ENCODE measurements at places on chromosomes 3 and 15.
A peak's percentile ranks its signal among the peaks of the same experiment; 100 is the strongest.

DNA sequence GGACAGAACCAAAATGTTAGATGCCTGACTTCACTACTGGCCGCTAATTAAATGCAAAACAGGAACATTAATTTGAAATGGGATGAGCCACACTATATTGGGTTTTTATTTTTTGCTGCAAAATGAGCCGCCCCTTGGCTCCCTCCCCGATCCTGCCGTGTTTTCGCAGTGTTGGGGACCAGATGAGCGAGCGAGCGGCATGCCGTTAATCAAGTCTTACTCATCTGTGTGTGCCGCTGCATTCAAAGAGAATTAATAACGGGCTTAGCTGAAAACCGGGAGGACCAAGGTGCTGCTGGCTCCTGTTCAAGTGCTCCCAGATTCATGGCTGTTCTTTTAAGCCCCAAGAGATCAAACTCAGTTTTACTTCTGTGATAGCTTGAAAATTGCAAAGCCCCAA is 20.0 kb downstream of the TAFA4 start:
- DNase-seq: no peak

GRCh38 chr3:149934524-149934923 is 36.2 kb downstream of the PFN2 start:
- DNase-seq: no peak

DNA sequence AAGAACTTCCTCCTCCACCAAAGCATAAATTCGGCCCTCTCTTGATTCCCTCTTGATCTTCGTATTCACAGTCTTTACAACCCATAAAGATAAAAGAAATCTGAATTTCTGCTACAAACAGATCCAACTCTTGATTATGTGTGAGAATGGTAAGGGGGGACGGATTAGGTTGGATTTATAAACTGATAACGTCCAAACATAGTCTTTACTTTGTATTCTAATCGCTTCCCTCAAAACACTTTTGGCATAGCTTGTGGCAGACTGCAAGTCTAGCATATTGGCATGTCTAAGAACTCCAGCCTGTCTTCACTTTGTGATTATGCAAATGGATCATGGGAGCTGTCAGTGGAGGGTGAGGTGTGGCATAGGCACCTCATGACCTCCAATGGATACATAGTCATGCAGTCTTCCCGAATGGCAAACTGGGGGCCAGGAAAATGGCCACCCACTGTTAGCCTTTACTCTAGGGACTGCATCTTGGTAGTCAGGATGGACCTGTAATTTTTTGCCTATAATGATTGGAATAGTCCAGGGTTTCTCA is 24.3 kb upstream of the GPR171 start:
- no peak for DNase-seq

- DNase-seq: no peak
Measured at GRCh38 chr15:75030023-75030413, 6.6 kb downstream of the PPCDC start.

GRCh38 chr3:171286580-171287249 is 173.5 kb downstream of the TNIK start:
- DNase-seq: no peak

GRCh38 chr3:189458528-189458927 is 172.7 kb upstream of the TP63 start:
- DNase-seq: no peak

DNA sequence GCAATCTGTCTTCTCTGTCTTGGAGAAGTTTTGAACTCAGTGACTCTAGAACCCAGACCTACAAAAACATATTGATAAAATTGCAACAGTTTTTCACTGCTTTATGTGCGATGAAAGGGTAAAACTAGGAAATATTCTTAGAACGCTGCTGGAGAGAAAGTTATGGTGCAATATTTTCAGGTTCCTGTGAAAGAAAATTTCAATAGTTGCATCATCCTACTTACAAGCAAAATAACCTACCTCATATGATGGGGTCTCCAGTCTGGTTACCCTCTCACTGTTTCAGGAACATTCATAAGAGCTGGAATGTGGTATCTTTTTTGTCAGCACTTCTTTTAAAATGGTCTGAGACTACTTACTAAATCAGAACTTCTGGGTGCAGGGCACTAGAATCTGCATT is 27.1 kb downstream of the GATM start:
- DNase-seq: no peak

DNA sequence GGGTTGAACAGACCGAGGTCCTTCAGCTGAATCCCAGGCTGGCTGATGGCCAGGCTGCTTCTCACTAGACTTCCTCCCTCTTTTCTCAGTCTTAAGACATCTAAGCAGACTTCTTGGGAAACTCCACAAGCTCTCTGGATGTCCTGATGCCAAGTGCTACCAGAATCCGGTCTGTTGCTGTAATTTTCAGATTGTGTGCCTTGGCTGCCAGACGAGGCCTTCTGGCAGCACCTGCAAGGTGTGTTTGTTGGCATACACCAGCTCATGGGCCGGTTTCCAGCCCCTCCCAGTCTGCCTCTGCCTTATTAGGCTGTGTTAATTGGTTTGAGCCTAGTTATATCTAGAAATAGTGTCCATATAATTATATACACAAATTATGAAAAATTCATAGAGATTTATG is 120.6 kb downstream of the TNIK start:
- no peak for DNase-seq

- DNase-seq: peak; percentile 73
Measured at GRCh38 chr15:91022075-91022831, at the start of gene VPS33B. Gene VPS33B, minus strand, starts transcription at chr15:91022594. Its CDS starts 345 bp downstream, at chr15:91022249.

GRCh38 chr3:77623500-77623899 is 583.6 kb downstream of the ROBO2 start:
- no peak for DNase-seq

GRCh38 chr3:36792342-36792741 is 28.0 kb upstream of the DCLK3 start:
- no peak for DNase-seq

GRCh38 chr3:150748684-150749047 is 14.3 kb downstream of the SIAH2 start:
- no peak for DNase-seq

GRCh38 chr3:55501905-55502304 is 14.8 kb upstream of the WNT5A start:
- DNase-seq: no peak

GRCh38 chr3:193983846-193984818 is 151.8 kb upstream of the HES1 start:
- DNase-seq: no peak

- DNase-seq: peak; percentile 53
Measured at GRCh38 chr3:48507256-48508061, 3.5 kb upstream of the SHISA5 start.

GRCh38 chr3:196694941-196695848 is 16.9 kb downstream of the CEP19 start:
- DNase-seq: no peak

DNA sequence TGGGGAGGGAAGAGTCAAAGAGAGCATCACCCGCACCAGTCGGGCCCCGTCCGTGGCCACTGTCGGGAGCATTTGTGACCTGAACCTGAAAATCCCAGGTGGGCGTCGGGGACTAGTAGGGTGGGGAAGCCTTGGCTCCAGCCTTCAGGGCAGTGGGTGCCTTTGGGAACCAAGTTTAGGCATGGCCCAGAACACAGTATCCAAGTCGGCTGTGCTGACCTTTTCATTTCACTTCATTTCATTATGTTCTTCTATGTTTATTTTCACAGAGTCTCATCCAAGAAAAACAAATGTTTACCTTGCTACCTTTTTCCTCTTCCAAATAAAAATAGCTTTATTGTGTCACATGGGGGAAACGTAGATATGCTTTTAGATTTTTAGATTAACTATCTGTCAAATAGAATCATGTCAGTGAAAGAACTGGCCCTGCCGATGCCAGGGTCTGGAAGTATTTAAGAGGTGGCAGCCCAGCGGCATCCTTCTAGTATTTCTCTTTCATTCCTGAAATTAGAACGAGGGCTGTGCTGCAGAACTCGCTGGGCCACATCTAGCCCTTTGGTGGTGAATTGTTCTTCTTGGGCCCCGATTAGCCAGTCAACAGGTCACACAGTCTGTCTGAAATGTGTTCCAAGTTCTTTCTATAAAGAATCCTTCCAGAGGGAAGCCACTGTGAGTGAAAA is 60.5 kb downstream of the DNASE1L3 start:
- DNase-seq: no peak

DNA sequence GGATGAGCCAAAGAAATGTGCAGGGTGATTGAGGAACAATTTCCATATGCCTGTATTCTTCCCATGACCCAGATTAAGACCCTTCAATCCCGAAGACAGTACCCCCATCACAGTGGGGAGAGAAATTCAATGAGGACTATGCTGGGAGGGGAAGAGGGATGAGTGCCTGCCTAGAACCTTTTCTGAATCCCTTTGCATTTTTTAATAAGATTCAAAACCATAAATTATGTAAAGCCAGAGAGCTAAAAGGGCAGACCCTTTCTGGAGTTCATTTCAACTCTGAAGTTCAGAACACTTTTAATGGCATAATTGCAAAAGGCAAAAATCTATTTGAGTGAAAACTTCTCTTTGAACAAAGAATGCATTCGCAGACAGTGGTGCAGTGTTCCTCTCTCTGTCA is 529.5 kb downstream of the NTRK3 start:
- no peak for DNase-seq

DNA sequence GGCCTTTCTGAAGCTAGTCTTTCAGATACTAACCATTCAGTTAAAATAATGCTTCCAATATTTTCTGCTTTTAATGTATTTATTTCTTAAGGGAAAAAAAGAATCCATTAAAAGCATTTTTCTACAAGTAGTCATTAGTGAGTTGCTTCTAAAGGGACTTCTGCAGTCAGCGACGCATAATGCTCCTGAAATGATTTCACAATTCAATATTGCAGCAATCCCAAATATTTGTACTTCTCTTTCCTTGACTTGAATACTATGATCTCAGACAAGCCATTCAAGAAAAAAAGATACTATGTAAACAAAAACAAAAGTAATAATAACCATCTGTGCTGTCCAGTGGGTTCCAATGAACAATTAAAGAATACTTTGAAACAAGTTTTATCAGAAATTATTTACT is 681.0 kb downstream of the DIPK2A start:
- peak; percentile 5 for DNase-seq

DNA sequence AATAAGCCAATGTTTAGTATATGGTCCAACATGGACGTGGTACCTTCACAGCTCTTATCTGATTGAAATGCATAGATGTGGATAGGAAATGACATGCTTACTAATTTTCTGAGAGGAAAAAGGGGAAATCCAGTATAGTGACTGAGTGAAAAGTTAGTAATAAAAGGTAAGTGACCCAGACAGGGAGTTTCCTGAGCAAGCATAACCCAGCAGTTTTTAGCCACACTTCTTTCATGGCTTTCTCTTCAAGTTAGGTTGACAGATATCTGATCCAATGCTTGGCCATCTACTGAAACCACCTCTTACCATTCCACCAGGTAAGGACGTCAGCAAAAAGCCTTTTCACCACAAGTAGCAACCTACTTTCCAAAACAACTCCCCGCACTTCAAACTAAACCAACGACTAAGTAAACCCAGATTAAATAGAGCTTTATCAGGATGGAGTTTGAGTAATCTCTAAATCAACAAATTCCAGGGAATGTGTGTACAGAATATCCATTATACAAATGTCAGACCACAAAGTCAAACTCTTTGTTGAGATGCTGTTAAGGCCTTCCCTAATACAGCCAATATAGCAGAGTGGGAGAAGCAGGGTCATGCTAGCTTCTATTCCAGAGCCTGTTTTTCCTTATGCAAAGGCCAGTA is 329.7 kb downstream of the RORA start:
- DNase-seq: no peak

- DNase-seq: no peak
Measured at GRCh38 chr3:61237858-61238257, 13.4 kb downstream of the FHIT start.

GRCh38 chr15:80527406-80527805 is 123.2 kb downstream of the ARNT2 start:
- no peak for DNase-seq

DNA sequence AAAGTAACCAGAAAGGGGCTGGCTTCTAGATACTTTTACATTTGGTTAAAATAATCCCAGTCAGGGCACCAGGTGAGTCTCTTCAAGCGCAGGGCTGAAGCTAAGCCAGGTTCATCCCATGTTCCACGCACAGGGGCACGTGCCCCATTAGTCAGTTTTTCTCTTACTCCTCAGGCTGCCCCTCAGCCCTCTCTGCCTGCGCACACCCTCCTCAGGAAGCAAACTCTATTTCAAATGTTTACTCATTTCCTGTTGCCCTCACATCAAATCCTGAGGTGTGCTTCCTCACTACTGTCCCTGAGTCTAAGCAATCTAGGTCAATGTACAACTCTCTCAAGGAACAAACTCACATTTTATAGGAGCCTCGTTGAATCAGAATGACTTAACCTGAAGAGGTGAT is 48.5 kb downstream of the THBS1 start:
- no peak for DNase-seq

GRCh38 chr3:33879540-33879939 is 81.1 kb downstream of the PDCD6IP start:
- no peak for DNase-seq

DNA sequence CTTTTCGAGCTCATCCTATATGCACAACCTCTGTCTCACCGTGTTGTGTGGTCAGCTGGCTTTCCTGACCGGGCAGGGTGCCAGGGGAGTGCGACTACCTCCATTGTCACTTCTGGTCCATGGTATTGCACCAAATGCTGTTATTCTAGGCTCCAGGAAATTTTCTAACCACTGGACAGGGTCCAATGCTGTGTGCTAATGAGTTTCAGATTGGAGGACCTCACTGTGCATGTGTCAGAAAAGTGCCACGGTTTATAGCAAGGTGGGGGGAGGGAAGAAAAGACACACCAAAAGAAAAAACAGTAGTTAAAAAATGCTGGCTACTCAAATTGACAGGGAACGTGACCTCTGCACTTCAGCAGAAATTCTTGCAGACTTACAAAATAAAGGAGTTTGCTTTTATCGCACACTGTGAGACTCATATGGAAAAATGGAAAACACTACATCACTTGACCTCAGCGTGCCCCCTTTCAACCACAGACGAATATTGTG is 480.1 kb downstream of the FOXP1 start:
- DNase-seq: no peak
